ENCODE measurements at places on chromosomes 6 and 20.

- no peak for DNase-seq
Observed at GRCh38 chr6:81744131-81744530, 8.3 kb downstream of the TENT5A start.

DNA sequence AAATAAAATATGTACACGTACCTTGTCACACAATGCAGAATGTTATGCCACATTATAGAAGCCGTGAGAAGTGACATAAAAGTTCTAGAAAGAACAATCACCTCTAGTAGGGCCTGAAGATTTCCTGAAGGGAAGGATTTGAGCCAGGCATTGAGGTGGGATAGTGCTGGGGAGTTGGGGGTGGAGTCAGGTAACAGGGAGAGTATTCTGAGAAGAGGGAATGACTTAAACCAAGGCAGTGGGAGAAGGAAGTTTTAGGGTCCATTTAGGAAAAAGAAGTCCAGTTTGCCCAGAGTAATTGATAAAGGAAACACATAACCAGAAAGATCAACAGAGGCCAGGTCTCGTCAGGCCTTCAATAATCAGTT lies 262.8 kb downstream of the ARHGAP18 start:
- DNase-seq: no peak

DNA sequence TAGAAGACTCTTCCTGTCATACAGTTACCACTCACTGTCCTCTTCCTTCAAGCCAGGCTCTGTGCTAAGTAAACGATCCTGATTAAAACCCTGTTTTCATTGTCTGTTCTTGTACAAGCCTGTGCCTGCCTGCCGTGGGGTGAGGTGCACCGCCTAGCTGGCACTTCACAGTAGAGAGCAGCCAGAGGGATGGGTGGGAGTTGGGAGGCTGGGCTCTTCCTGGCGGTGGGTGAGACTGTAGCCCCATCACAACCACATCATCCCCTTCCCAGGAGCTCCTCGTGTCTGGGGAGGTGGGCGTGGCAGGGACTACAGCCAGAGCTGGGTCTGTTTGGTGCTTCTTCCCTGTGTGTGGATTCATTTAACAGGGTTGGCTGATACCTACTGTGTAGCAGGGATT lies 382.0 kb downstream of the TAF4 start:
- no peak for DNase-seq

GRCh38 chr6:149055195-149055899 lies 262.2 kb upstream of the TAB2 start:
- no peak for DNase-seq

DNA sequence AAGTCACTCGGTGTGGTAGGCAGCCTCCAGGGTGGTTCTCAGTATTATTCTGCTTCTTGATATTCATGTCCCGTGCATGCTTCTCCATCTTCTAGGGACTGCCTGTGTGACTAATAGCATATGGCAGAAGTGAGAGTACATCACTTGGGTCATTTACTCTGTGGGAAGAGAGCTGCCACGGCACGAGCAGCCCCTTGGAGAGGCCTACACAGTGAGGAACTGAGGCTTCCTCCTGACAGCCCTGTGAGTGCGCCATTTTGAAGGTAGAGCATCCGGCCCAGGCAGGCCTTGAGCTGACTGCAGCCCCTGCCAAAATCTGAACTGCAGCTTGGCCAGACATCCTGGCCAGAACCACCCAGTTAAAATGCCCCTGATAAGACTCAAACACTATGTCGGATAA lies 17.3 kb upstream of the MCUR1 start:
- no peak for DNase-seq

DNA sequence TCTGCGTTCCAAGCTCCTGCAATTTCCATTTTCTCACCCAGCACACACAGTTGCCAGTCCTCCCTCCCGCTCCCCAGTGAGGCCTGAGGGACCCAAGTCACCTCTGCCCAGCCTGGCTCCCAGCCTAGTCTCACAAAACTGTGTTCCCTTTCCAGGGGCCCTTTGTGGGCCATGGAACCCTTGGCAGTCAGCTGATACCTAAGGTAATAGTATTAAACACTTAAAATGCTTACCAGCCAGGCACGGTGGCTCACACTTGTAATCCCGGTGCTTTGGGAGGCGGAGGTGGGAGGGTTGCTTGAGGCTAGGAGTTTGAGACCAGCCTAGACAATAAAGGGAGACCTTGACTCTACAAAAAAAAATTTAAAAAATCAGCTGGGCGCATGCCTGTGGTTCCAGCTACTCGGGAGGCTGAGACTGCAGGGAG lies 3.2 kb upstream of the RBM38 start:
- no peak for DNase-seq

- DNase-seq: no peak
Observed at GRCh38 chr6:40894962-40895799, 143.8 kb downstream of the UNC5CL start.

- no peak for DNase-seq
Observed at GRCh38 chr6:114707081-114707620, 364.3 kb upstream of the HS3ST5 start.

DNA sequence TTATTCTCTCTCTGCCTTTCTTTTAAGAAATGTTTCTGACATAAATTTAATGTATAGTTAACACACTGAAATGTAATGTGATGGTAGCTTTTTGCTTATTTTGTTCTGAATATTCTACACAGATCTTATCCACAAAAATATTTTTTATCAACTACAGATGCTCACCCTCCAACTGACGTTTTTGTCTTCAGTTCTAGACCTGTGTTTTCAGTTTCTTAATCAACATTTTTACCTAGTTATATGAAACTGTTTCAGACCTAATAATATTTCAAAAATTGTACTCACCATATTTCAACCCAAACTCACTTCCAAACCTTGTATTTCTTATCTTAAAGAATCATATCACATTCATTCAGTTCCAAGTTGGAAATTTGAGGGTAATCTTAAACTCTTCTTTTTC lies 452.8 kb downstream of the RFPL4B start:
- DNase-seq: no peak

GRCh38 chr20:6104493-6105188 lies 18.2 kb downstream of the FERMT1 start:
- DNase-seq: no peak

DNA sequence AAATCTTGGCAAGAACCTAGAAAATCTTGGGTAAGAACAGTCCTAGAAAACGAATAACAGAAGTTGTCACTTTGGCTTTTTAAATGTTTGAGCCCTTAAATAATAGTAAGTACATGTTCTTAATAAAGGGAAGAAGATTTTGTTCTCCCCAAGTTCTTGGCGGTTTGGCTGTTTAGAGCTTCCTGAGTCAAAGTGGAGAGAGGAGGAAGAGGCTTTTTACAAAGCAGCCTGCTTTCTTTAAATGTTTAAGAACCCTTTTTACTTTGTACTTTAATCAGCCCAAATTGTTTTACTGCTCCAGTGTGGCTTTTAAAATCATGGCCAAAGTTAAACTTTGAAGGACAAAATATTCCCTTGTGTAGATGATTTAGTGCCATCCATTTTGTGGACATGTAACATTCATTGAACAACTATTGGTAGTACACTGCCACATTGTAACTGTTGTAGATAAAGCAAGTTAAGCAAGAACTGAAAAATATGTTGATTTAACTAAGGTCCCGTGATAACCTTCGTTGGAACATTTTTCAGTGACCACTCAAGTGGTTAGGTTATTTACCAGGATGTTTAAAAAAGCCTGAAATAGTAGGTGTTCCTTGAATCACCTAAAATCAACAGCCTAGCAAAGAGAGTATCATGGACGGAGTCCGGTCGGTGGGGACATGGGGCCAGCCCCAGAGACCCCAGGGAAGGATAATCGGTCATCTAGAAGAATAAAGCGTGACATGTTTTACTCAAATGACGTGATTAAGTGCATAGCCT lies 2.4 kb downstream of the AMD1 start:
- DNase-seq: no peak

DNA sequence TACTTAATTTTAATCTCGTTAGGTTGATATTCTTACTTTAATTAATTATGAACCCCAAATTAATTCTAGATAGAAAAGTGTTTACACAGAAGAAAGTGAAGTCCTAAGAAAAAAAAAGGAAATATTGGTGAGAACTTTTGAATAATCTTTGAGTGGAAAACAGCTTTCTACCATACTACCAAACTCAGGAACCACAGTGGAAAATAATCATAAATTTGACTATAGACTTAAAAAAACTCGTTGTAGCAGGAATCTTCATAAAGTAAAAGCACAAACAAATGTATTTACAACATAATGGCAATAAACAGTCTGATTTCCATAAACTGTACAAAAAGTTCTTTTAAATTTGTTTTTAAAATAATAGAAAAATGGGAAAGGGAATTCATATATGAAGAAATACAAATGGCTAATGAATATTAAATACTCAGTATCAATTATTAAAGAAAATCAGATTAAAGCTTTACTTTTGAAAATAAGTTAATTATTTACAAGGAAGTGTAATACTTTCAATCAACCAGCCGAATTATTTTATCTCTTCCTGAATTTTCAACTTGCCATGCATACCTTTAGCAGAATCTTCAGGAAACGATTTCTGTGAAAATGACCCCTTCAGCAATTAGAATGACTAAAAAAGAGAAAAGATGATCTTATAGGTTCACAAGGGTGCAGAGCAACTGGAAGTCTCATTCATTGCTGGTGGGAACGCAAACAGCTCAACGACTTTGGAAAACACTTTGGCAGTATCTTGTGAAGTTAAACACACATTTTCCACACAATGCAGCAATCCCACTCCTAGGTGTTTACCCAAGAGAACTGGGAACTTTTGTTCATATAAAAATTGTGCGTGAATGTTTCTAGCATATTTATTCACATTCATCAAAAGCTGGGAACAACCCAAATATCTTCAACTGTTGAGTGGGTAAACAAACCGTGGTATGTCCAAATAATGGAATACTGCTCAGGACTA lies 38.5 kb upstream of the BMP6 start:
- DNase-seq: no peak

DNA sequence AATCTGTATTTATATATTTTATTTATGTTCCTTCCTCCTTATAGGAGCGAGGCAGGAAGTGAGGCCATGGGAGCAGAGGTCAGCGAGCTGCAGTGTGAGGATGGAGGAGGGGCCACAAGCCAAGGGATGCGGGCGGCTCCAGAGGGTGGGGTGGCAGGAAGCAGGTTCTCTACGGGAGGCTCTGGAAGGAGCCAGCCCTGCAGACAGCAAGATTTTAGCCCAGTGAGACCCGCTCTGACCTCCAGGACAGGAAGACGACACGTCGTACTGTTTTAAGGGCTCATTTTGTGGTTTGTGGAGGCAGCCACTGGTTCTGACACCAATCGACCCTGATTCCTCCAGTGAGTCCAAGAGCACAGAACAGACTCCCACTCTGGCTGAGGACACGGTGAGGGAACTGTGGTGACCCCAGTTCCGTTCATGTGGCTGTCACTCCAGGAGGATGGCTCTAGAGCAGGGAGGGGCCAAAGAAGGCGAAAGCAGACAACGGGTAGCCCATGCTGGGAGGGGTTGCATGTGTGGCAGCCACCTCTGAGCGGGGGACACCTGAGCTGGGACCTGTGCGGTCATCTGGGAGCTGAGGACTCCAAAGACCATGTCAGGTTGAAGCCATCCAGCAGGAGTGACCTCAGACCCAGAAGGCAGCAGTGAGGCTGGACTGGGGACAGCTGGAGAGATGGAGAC lies 100.1 kb upstream of the BHLHE23 start:
- no peak for DNase-seq

DNA sequence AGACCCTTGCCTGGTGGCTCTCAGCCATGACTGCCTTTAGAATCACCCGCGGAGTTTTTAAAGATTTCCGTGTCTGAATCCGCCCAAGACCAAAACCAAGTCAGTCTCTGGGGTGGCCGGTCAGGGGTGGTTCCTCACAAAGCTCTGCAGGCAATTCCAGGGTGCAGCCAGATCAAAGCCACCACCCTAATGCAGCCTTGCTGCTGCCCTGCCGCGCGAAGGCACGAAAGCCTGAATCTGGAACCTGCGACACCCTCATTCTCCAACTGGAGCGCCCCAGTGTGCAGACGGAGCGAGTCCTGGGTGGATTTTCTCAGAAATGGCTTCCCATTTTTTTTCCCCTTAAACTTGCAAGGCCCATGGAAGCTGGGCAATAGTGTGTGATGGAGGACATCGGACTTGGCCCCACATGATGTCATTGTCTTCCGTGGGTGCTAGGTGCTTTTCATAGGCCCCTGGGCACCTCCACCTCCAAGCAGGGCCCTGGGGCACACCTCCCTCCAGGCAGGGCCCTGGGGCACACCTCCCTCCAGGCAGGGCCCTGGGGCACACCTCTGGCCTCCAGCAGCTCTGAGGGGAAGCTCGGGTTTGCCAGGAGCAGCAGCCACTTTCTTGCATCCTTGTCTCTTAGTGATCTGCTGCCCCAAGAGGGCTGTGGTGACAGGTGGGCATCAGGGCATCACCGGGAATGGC lies 343.1 kb downstream of the ZFAND3 start:
- no peak for DNase-seq

GRCh38 chr6:7108196-7108963 lies 619 bp downstream of the RREB1 start:
- peak; percentile 21 for DNase-seq

GRCh38 chr20:23214903-23215302 lies 128.8 kb upstream of the CD93 start:
- DNase-seq: no peak

DNA sequence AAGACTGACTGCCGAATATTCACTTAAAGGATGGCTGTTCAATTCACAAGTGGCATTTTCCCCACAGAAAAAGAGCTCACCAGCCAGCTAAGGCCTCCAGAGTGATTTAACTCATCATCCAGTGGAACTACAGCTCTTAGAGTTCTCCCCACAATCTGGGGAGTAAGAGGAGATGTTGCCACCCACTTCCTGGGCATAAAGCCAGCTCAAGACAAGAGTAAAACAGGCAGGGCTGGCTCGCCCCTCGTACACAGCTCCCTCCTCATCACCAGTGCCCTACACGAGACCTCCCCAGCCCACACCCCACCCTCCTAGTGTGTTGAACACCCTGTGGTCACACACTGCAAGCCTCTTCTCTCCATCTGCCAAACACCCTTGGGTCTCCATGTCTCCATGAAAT lies 47.2 kb upstream of the IPCEF1 start:
- no peak for DNase-seq

DNA sequence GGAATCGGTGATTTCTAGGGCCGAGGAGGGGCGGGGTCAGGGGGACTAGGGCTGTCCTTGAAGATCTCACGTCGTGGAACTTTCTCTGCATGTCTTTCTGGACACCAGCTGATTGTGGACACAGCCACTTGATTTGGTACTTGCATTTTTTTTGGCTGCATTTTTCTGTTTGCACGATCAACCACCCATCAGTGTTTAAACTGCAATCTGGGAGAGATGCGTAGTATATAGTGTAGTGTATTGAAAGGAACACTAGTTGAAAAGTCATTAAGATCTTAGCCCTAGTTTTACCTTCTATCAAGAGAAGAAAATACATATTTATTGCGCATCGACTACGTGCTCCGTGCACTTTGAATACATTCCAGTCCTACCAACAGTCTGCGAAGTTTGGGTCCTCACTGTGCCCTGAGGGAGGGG lies 657 bp downstream of the NT5DC1 start:
- DNase-seq: no peak

- DNase-seq: no peak
Observed at GRCh38 chr6:166078294-166078693, 89.4 kb downstream of the TBXT start.

DNA sequence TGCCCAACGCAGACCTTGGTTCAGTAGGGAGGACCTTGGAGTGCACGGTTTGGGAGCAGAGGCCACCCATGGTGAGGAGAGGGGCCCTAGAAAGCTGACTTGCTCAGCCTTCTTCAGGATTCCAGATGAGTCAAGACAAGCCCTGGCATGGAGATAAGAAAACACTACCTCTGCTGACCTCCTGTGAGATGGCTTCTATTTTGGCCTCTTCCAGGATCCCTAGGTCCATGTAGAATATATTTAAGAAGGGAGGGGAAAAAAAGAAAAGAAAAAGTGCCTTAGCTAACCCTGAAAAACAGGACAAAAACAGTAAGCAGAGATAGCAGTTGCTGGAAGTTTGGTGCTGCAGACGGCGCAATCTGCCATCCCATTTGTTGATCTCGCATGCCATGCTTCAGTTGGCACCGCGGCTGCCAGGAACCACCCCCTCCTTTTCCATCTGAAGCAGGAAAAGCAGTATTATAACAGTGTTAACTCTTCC lies 100.0 kb downstream of the ARMC2 start:
- no peak for DNase-seq
